ENCODE measurements at places on chromosomes 3 and 15.

DNA sequence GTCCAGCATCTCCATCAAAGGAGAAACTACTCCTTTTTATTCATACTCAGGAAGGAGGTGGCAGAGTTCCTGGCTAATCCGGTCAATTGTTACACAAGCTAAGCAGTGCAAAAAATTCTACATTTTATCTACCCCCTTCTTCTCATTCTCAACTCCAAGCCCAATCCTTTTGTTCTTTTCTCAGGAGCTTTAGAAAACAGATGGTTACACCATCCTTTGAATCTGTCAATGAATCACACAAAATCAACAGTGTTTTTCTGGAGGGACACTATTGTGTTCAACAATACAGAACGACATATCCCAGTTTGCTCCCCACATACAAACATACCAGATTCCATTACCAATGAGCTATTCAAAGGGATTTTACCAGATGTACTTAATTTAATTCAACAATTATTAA is 362.1 kb downstream of the MAGI1 start:
- no peak for DNase-seq

DNA sequence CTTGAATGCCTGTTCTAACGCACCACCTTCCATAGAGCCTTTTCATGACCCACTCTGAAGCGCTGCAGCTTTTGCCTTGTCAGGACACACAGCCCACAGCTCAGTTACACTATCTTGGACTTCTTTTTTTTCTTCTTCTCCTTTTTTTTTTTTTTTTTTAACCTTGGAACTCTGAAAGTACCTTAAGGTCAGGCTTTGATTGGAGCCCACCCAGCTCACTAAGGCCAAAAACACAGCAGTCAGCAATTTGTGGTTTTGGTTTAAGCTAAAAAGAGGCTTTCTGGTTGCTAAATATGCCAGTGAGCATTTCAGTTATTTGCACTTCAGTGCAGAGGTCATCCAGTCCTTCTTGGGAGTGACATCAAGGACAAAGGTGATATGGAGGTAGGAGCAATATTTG is 1.7 kb downstream of the SLC25A20 start:
- DNase-seq: no peak

DNA sequence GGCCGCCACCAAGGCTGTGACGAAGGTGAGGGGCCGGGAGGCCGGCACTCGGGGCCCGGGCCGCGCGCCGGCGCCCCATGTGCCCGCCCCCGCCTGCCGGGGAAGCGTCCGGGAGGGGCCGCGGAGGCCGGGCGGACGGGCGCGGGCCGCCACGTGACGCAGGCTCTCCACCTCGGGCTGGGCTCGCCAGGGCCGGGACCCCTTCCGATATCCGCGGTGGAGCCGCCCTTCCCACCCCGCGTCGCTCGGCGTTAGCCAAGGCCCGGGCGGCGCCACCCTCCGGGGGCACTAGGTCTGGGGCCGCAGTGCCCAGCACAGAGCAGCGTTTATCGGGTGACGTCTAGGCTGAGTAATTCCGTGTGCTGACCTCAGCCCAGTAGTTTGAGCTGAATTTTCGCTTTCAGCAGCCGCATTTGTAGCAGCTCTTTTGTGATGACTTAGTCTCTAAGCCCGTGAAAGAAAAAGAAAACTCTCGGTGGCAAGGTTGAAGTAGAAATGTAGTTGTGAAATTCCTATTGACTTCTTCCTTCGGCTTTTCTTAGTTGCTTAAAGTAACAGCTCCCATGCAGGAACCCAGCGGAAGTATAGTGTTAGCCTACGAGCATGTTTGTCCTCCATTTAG is 885 bp downstream of the CDV3 start:
- DNase-seq: no peak

DNA sequence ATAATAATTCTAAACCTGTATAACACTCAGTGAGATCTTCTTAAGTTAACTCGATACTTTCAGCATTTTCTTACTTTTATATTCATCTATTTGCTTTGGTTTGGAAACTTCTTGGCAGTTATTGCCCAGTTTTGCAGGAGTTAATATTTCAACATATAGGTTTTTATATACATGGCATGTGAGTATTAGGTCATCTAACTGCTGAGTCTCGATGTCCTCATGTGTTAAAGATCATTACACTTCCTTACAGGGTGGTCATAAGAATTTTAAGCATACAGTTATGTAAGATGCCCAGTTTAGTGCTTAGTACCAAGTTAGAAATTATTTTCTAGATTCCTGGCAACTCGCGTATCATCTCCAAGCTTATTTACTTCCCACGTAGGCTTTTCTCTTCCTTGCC is 62.9 kb downstream of the TMEM39A start:
- no peak for DNase-seq

GRCh38 chr3:140501770-140502364 is 176.0 kb upstream of the TRIM42 start:
- no peak for DNase-seq

GRCh38 chr15:54576298-54576935 is 598.2 kb downstream of the UNC13C start:
- no peak for DNase-seq

- DNase-seq: no peak
These were observed 16.7 kb downstream of the MEIS2 start for GRCh38 chr15:37083610-37084009.

DNA sequence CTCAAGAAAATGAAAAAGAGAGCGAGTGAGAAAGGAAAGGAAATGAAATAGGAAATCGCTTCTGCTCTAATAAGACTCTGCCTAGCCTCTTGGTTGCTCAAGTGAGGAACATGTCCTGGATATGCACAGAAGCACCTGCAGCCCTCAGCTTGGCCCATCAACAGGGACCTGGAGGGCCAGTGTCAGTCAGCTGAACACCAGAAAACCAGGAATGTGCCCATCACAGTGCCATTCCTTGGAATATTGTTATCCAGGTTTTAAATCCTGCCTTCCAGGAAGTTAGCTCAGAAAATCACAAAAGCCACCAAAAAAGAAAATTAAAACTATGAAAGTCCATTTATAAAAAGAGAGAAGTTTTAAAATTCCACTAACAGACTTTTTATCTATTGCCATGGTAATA is 173.4 kb upstream of the TPM1 start:
- DNase-seq: no peak

DNA sequence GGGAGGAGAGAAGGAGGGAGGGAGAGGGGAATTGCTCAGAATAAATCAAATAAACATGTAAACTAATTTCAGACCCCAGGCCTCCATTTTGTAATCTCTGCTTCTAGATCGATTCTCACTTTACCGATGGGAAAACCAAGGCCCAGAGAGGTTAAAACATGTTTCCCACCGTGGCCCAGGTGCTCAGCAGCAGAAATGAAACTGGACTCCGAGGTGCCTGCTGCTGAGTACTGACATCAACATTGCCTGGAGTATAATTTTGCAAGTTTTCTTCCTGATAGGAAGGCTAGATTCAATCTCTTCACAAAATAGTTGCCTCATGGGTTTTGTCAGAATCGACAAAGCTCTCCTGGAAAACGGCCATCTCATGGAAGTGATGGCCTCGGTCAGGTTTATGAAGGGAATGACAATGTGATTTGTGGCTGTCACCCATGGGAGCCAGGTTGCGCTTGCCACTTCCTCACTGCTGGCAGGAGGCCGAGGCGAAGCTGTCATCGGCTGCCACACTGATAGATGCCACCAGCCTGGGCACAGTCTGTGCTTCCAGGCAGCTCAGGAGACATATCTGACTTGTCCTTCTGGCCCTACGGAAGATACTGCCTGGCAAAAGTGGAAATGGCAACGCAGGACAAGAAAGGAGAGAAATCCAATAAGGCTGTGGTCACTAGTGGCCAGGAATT is 133.1 kb upstream of the LRRN1 start:
- no peak for DNase-seq

GRCh38 chr3:143348486-143349327 is 229.1 kb downstream of the CHST2 start:
- DNase-seq: no peak

GRCh38 chr3:42511201-42511600 is 8.8 kb downstream of the VIPR1 start:
- no peak for DNase-seq

GRCh38 chr15:40298216-40298935 is 9.4 kb downstream of the PLCB2 start:
- DNase-seq: no peak

DNA sequence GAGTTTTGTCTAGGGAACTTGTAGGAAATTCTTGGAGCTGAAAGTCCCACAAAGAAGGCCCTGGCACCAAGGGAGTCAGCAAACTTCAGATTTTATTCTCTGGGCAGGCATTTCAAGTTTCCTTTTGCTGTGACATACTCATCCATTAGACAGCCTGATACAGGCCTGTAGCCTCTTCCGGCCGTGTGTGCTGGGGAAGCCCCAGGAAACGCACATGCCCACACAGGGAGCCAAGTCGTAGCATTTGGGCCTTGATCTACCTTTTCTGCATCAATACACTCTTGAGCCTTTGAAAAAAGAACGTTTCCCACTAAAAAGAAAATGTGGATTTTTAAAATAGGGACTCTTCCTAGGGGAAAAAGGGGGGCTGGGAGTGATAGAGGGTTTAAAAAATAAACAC is 15.0 kb downstream of the TIGIT start:
- no peak for DNase-seq

- DNase-seq: no peak
These were observed 311.4 kb downstream of the LPP start for GRCh38 chr3:188465311-188465710.

DNA sequence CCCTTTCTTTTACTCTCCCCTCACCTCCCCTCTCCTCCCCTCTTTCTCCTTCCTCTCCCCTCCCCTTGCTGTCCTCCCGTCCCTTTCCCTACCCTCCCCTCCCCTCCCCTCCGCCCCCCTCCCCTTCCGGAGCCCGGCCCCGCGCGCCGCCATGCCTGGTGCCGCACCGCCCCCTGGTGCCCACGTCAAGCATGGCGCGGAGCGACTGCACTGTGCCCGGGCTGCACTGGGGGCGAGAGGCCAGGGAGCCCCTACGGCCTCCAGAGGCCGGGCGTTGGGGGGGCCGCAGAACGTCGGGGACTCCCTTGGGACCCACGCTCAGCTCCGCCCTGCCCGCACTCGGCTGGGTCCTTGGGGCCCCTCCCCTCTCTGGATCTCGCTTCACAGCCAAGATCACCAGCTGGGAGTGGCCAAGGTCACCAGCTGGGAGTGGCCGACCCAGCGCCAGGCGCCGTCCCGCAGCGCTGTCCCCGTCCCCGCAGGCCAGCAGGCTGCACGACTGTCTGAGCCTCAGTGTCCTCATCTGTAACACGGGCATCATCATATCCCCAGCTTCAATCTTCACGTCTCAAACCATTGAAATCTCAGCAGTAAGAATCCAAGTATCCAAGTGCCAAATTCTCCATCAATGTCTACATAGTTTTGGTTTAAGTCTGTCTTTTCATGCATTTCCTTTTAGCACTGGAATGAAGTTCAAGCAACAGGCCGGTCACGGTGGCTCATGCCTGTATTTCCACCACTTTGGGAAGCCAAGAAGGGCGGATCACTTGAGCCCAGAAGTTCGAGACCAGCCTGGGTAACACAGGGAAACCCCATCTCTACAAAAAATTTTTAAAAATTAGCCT is 42.5 kb downstream of the TPRA1 start:
- no peak for DNase-seq

- no peak for DNase-seq
These were observed 63.9 kb upstream of the FAM98B start for GRCh38 chr15:38389924-38390542.

DNA sequence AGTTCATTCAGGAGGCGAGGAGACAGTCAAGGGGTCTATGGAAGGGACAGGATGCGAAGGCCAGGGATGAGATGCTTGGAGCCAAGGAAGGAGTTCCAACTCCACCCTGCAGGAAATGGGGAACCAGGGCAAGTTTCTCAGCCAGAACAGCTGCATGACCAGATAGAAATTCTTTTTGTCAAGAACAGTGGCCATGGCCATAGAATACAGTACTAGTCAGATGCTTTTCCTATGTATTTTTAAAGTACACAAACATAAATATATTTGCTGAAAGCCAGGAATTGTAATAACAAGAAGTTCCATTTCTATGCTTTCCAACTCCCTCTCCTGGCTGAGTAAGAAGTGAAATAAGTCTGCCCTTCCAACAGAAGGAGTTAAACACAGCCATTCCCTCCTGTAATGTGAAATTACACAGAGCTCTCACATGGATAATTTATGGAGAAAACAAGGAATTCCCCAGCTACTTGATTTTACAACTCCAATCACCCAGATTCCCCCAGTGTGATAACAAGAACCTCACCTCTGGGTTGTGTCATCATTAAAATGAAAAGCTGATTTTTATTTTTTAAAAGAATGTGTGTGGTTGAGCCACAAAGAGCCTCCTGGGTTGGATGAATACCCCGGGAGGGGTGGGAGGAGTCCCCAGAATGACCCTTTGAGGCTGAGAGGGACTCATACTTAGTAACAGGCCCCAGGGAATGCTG is 124.6 kb upstream of the ARHGEF3 start:
- no peak for DNase-seq

DNA sequence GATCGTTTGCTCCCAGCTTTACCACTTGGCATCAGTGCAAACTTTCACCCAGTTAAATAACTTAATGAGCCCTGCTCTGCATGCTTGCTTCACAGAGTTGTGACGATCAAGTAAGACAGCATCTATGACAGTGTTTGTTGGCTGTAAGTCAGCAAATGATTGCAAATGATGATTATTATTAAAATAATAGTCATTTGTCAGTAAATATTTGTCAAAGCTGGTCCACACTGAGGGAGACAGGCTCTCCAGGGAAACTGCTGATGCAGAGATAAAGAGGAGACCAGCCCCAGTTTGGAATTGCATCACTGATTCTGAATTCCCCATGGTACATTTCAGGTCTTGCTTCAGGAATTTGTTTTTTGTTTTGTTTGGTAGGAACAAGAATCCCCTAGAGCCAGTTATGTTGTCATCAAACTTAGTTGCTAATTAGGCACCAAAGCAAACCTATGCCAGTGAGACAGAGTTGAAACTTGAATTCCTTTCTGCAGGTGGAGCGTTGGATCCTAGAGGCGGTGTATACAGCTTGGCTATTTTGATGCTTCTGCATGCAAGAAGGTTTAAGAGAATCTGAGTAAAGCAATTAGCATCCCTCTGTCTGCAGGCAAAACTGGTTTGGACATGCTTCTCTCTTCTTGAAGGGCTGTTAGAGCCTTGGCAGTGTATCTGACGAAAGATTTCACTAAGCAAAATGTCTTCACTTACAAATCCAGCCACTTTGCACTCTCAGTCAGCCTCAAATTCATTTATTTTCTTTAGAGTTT is 338.6 kb upstream of the TPRG1 start:
- no peak for DNase-seq

DNA sequence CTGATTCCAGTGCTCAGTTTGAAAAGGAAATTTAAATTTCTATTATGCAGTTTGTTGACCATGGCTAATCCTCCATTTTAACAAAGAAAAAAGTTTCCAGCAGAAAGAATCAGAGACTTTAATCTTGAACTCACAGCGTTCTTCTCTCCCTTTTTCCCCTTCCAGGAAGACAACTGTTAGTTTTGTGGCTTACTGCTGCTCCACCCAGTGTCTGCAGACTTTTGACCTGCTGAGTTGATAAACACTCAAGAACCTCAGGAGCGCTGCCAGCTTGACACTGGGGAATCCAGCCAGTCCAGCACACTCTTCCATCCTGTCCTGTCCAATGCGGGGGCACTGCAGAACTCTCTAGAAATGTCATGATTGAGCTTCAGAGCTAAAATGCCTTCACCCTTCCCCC is 134.6 kb downstream of the LRRC28 start:
- DNase-seq: no peak

Data from NCI-H1436 treated with DMSO at 0.1 percent for 48 hours (cell line).